ENCODE measurements at places on chromosomes 4 and X.

- DNase-seq: no peak
These were observed 20.6 kb upstream of the FTHL17 start for GRCh38 chrX:31092476-31092875.

DNA sequence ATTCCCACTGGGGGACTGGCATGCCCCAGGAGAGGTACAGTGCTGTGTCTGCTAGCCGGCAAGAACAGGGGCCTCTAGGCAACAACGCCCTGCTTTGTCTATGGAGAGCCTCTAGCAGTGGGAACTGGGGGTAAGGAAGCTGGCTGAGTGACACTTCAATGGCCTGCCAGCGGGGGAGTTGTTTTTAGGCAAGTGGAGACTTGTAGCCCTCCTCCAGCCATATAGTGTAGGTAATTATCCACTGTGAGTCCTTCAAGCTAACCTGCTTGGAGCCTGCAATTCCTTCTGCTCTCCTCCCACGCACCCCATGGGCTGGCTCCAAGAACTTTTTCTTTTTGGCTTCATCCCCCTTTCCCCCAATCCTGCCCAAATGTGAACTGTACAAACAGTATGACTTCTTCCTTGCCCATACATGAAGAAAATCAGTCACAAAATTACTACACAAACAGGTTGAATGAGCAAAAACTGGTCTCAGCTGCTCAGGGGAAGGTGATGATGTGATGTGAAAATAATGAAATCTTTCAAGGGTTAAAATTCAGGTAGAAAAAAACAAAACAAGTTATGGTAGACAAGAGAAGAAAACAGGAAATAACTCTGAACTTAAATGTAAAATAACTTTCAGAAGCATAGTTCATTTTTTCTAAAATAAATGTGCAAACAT, 33.1 kb downstream of the LEF1 start:
- no peak for DNase-seq

GRCh38 chr4:116016201-116016600, 902.8 kb upstream of the NDST4 start:
- DNase-seq: no peak

DNA sequence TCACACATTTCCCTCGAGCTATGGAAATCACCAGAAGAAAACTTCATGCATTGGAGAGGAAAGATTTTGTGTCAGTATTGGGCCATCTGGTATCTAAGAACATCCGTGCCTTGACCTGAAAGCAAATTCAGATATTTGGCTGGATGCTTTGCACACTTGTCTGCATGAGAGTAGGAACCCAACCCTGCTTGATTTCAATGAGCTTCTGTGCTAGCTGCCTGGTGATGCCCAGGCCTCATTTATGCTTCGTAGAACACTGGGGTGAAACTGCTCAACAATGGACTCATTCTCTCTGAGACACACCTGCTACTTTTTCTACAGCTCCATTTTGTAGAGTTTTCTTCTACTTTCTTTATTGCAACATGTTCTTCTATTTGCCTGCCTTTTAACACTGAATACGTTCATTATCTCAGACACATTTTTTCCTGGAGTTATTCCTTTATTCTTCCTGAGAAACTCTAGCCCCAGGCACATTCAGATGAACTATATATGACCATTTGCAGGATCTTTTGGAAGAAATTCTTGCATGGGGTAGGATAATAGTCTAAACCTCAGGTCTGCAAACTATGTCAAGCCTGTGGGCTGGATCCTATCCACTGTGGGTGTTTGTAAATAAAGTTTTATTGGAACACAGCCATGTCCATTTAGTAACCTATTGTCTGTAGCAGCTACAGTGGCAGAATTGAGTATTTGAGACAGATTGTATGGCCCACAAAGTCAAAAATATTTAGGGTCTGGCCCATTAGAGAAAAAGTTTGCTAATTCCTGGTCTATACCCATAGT, 83.8 kb upstream of the CLCN4 start:
- no peak for DNase-seq

DNA sequence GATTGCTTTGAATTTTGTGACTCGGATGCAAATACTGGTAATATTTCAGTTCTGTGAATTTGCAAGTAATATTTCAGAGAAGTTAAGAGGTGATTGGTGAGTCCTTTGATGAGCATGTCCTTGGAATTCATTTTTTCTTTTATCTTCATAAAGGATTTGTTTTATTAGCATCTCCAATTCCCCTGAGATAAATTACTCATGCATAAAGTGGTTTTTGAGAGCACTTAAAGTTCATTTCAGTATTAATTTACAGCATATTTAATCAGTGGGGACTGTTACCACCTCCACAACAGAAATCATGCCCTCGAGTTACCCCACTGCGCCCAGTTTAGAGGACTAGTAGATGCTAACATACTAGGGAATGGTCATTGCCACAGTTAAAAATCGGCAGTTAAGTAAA, 65.0 kb downstream of the ZFX start:
- DNase-seq: no peak

GRCh38 chr4:8321220-8321619, 51.7 kb downstream of the HTRA3 start:
- DNase-seq: no peak

DNA sequence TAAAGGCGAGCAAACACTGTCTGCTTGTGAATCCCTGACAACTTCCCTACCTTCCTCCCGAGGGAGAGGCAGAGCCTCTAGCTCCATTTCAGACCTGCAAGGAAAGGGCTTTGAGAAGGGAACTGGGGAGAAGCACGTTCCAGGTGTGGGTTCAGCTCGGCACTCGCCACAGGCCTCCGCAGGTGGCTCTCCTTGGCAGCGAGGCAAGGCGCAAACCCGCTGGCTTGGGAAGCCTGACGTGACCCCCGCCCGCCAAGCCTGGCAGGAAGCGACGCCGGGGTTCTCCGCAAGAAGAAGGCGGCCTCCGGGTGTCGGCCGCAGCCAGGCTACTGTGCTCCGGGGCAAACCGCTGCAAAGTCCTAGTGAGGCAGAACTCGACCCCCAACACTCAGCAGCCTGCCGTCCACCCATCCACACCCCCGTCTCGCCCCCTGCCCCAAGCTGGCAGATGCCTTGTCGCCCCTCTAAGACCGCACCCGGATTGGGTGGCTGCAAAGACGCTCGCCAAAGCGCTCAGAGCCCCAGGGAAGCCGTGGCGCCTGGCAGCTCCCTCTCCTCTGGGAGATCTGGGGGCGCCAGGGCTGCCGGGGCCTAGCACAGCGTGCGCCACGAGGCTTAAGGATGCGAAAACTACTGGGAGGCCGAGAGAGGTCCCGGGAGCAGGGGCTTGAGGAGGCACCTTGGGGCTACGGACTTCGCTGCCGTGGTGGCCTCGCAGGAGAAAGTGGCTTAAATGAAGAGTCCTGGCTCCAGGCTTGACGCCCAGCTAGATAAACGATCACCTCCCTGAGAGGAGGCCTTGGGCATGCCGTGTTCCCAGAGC, 21.8 kb downstream of the NKX3-2 start:
- no peak for DNase-seq

DNA sequence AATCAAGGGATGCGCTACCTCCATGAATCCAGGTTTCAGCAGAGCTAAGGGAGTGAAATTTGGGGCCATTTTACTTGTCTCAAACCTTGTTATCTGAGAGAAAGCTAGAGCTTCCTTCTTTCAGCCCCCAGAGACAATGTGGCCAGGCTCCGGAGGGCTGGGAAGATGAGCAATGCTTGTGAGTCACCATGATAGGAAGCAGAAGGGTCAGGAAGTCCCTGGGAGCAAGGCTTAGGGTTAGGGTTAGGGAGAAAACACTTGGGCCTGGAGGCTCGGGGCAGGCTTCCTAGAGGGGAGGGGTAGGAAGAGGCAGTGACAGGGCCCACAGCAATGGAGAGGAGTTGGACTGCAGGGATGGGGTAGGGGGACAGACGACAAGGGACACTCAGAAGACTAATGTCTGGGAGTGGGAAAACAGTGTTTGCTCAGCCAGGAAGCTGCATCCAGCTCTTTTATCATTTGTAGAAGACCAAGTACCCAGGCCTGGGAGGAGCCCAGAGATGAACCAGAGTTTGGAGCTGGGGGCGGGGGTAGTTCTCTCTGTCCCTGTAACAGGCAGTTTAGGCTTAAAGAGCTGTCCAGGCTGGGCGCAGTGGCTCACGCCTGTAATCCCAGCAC, 16.4 kb upstream of the PORCN start:
- DNase-seq: no peak

GRCh38 chr4:17526695-17527477, 11.9 kb downstream of the CLRN2 start:
- DNase-seq: no peak

GRCh38 chr4:6200011-6200921, at the start of gene JAKMIP1:
TSS of gene JAKMIP1 (minus strand) at chr4:6200549. CDS start at chr4:6112850, 87,699 bp downstream.
- peak; percentile 74 for DNase-seq

- DNase-seq: no peak
These were observed 6.5 kb downstream of the CRLF2 start for GRCh38 chrX:1205681-1206611.

DNA sequence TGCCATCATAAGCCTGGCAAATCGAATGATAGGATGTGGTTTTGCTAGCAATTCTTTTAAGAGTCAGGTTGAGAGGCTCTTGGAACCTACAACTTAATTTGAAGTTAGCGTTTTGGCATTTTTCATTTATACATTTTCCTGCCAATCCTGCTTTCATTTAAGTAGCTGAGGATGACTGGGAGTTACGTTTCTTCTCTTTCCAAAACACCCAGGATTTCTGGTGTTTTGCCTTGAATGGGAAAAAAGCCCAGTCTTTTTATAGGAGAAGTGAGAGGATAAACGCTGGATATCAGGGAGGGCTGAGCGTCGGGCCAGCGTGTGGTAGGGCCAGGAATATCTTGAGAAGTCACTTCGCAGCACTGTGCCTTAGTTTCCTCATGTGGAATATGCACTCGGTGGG, 174.2 kb upstream of the HAND2 start:
- no peak for DNase-seq
